ENCODE measurements at places on chromosomes 5 and 9. TPM values are rescaled to one million over a fixed set of nuclear protein-coding genes. Genes with fewer than 3 reads are reported as not detected.
A peak's percentile ranks its signal among the peaks of the same experiment; 100 is the strongest.

DNA sequence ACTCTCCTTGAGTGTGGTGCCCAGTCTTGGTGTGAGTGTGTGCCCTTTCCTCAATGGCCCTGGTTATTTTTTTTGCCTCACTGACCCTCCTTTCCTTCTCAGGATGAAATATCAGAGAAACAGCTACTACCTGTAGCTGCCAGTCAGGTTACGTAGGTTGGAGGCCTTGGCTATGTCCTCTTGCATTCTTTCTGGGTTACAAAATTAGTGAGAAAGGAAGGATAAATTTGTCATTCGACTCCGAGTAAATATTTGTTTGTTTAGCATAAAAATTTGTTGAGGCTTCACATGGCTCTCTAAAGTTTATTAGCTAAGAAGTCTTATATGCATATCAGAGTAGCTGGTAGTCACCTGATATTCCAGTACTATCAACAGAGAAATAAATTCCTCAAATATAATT is 15.4 kb downstream of the MACIR start:
- no peaks in the 10 kb centered on the region for H3K27me3 ChIP-seq
- no peak for DNase-seq
- H3K4me1 ChIP-seq, result peaks cover 22% of the 10 kb centered on the region
- H3K27ac ChIP-seq, result no peak overlapping the region

DNA sequence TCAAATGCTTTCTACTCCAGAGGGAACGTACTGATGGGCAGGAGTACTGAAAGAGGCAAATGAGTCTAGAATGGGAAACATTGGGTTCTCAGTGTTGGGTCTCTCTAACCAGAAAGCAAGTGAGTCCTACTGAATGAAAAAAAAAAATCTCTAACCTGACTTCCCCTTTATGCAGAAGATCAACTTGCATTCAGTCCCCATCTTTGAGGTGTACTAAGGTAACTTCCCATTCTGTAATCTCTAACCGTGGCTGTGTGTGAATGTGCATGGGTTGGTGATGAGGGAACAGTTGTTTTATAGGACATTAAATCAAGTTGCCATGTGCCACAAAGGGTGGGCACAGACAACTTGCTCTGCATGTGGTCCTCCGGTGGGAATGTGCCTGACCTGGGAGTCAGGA is 264.6 kb upstream of the CLINT1 start:
- no peak overlapping the region for H3K4me3 ChIP-seq
- DNase-seq, result no peak
- no peak overlapping the region for H3K27ac ChIP-seq
- no peaks in the 10 kb centered on the region for H3K36me3 ChIP-seq

GRCh38 chr5:33170411-33170810 is 270.4 kb upstream of the TARS1 start:
- H3K36me3 ChIP-seq, result peaks cover 6% of the 10 kb centered on the region
- DNase-seq, result no peak
- no peaks in the 10 kb centered on the region for H3K4me1 ChIP-seq
- H3K27me3 ChIP-seq, result peaks cover 4% of the 10 kb centered on the region
- no peak overlapping the region for H3K27ac ChIP-seq

Gene OCLN
- 0.13 TPM for polyA plus RNA-seq

Gene GRXCR2
- not detected for polyA plus RNA-seq

DNA sequence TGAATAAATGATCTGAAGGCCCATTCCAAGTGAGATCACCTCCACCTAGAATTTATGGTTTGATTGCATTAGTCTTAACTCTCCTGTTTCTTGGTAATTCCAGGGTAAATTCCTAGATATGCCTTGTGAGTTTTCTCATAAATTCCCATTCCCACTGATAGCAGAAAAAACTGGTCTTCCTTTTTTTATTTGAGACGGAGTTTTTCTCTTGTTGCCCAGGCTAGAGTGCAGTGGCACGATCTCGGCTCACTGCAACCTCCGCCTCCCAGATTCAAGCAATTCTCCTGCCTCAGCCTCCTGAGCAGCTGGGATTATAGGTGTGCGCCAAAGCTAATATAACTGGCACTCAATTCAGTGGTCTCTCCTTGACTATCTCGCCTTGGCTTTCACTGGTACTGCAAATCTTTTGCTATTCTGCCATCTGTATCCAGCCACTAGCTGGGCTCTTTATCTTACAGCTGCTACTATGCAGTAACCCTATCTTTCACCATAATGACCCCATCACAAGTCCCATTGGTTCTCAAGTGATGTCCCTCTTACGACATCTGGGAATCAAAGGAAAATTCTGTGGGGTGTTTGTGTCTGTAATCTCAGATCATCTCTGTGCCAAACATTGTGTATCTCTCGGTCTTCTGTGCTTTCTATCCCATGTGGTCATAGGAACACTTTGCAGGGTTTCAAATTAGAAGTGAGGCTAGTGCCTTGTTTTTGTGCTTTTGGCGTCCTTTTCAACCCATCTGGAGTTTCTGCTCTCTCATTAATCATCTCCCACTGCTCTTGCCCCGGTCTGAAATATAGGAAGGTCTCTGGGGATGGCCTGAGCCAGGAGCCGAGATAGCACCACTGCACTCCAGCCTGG is 14.4 kb downstream of the HNRNPK start:
- no peak for DNase-seq
- H3K36me3 ChIP-seq, result peaks cover 34% of the 10 kb centered on the region
- H3K4me1 ChIP-seq, result peaks cover 4% of the 10 kb centered on the region
- H3K27ac ChIP-seq, result peak overlapping the region; percentile 76
- peaks cover 14% of the 10 kb centered on the region for H3K27me3 ChIP-seq
- H3K4me3 ChIP-seq, result no peak overlapping the region

Gene HCN1
- polyA plus RNA-seq, result not detected

Gene TOMM5
- 174 TPM for polyA plus RNA-seq

Gene PCDHA4
- not detected for polyA plus RNA-seq

DNA sequence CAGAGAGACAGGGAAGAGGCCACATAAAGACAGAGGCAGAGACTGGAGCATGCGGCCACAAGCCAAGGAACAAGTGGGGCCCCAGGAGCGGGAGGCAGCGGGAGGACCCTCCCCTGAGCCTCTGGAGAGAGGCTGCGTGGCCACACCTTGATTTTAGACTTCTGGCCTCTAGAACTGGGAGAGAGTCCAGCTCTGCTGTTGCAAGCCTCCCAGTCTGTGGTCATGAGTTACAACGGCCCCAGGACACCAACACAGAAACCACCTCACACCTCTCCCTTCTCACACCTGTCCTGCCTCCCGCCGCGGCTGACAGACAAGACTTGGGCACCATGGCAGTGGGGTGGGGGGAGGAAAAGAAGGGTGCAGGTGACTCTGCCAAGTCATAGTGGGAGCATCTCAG is 2.2 kb downstream of the INPP5E start:
- H3K27me3 ChIP-seq, result peaks cover 9% of the 10 kb centered on the region
- H3K36me3 ChIP-seq, result peaks cover 3% of the 10 kb centered on the region
- no peak overlapping the region for H3K27ac ChIP-seq
- H3K4me3 ChIP-seq, result peak overlapping the region; percentile 57
- no peak for DNase-seq
- peaks cover 27% of the 10 kb centered on the region for H3K4me1 ChIP-seq

DNA sequence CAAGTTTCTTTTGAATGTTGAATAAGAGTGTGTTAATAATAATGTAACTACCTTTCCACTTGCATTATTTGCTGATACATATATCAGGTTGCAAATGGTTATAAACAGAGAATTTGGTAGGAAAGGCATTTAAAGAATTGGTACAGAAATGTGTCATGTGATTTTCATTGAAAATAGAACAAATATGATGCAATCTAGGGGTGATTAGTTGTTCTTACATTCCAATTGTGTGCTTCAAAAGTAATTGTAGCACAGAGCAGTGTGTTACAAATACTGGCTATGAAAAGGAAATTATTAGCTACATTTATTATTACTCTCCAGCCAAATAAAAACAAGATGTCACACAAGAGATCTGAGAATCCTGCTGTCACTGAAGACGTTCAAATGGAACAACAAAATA is 61.8 kb upstream of the PRDM9 start:
- H3K27me3 ChIP-seq, result no peaks in the 10 kb centered on the region
- no peaks in the 10 kb centered on the region for H3K36me3 ChIP-seq
- no peaks in the 10 kb centered on the region for H3K4me1 ChIP-seq
- no peak for DNase-seq

- no peak overlapping the region for H3K4me3 ChIP-seq
- DNase-seq, result no peak
- no peak overlapping the region for H3K27ac ChIP-seq
Measured at GRCh38 chr9:97556721-97557605, 55.5 kb downstream of the TMOD1 start.

GRCh38 chr5:150487199-150488061 is 20.5 kb upstream of the NDST1 start:
- H3K27me3 ChIP-seq, result peaks cover 11% of the 10 kb centered on the region
- no peaks in the 10 kb centered on the region for H3K36me3 ChIP-seq
- peaks cover 9% of the 10 kb centered on the region for H3K4me1 ChIP-seq
- DNase-seq, result no peak
- H3K4me3 ChIP-seq, result peak overlapping the region; percentile 85

GRCh38 chr9:5626727-5627634 is 1.9 kb upstream of the RIC1 start:
- no peaks in the 10 kb centered on the region for H3K36me3 ChIP-seq
- peaks cover 15% of the 10 kb centered on the region for H3K27me3 ChIP-seq
- H3K27ac ChIP-seq, result peak overlapping the region; percentile 93
- peak; percentile 14 for DNase-seq
